Left lobe of liver (tissue), 2 donors: ENCODE measurements at places on chromosomes 7 and 10. TPM values are rescaled to one million over a fixed set of nuclear protein-coding genes. Genes with fewer than 3 reads are reported as not detected.

- no peak for DNase-seq
Measured at GRCh38 chr10:22372298-22372697, 27.0 kb downstream of the SPAG6 start.

DNA sequence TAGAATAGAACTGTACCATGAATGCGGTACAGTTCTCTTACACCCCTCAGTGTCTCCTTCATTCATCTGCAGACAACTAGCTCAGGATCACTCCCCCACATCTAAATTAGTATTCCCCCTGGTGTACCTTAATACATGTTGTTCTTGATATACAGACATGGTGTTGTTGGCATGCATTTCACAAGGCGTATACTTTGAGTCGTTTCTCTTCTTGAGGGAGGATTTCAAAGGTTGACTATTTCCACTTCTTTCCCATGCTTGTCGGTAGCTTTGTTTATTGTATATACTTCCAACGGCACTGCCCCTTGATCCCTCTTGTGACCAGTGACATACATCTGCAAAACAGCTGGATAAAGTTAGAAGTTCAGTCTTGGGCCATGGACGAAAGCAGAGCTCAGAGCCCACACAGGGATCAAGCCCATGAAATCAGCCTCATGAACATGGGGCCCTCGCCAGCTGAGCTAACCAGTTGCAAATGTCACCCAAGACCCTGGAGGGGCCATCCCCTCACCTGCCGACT is 8.6 kb downstream of the CPA4 start:
- DNase-seq, result no peak

GRCh38 chr7:137882261-137882668 is 35.5 kb upstream of the DGKI start:
- no peak for DNase-seq

DNA sequence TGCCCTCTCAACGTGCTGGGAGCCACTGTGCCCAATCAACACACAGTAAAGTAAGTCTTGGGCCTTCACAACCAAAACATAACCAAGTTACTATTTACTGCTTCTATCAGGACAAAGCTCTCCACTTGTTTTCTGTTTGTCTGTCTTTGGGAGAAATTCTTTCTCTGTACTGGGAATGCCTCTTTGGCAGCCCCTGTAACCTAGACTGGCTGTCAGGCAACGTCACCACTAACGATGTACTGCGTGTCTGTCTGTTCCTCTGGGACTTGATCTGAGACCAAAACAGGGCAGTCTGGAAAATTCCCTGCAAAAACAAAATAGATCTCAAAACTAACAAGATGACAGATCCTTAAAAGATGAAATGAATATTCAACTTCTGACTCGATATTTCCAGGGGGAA is 113.0 kb downstream of the SMURF1 start:
- DNase-seq, result no peak

DNA sequence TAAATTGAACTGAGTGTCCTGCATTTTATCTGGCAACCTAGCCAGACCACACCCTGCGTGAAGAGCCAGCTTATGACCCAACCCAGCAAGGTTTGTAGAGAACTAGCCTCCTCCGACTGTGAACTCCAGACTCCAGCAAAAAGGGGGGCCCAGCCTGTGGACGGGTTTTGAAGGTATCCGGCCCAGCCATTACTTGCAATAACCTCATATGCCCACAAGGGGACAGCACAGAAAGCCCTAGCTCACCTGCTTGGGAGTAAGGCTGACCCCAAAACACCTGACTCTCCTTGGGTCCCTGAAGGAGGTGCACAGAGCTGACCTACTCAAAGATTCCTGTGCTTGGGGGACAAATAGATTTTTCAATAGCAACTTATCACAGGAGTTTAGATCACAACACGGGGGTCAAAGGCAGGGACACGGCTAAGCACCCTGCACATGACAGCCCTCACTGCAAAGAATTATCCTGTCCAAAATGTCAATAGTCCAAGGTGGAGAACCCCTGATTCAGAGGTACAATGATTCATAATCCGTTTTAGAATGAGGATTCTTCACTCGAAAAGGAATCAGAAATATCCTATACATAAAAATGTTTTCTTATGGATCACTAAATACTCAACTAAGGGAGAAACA is 4.6 kb downstream of the TRPV6 start:
- DNase-seq, result peak; percentile 45

GRCh38 chr10:24843256-24843655 is 109.2 kb downstream of the PRTFDC1 start:
- DNase-seq, result no peak

DNA sequence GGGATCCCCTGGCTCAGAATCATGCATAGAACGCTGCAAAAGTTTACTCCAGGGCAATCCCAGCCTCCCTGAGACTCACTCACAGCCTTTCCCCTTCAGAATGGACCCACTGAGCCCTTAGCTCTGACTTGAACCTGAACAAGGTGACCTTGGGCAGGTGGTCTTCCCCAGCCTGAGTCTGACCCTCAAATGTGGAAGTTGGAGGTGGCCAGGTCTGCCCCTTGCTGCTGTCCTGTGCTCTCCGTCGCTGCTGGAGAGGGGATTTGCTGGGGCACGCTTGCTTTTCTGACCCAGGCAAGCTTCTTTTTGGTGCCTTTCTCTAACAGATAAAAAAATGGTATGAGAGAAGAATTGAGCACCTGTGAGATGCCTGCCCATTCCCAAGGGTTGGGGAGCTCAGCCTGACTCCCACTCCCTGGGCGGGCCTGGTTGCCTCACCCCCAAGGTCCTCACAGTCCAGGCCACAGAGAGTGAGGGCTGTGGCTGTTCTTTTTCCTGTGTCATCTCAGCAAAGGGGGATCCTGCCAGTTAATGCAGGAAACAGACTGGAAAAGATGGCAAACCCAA is 46.6 kb upstream of the IGFBP3 start:
- no peak for DNase-seq

GRCh38 chr7:21371360-21371759 is 56.5 kb upstream of the SP4 start:
- DNase-seq, result no peak

DNA sequence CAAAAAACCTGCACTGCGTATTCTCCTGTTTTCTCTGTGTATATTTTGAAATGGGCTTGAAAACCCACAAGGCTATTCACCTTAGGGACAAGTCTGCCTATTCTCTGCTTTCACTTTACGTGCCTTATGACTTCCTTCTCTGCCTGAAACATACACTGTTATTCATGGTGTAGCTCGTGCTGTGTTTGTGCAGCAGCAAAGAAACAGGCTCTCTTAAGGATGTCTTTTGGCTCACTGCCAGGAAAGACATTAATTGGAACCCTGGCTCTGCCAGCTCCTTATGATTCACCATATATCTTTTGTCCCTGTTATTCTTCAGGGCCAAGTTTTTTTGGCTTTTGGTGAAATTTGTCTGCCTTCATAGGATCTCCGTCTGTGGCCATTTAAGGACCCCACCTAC is 92.4 kb downstream of the TMEM106B start:
- no peak for DNase-seq

- DNase-seq, result no peak
Measured at GRCh38 chr10:47024046-47024322, 112.8 kb downstream of the PTPN20 start.

DNA sequence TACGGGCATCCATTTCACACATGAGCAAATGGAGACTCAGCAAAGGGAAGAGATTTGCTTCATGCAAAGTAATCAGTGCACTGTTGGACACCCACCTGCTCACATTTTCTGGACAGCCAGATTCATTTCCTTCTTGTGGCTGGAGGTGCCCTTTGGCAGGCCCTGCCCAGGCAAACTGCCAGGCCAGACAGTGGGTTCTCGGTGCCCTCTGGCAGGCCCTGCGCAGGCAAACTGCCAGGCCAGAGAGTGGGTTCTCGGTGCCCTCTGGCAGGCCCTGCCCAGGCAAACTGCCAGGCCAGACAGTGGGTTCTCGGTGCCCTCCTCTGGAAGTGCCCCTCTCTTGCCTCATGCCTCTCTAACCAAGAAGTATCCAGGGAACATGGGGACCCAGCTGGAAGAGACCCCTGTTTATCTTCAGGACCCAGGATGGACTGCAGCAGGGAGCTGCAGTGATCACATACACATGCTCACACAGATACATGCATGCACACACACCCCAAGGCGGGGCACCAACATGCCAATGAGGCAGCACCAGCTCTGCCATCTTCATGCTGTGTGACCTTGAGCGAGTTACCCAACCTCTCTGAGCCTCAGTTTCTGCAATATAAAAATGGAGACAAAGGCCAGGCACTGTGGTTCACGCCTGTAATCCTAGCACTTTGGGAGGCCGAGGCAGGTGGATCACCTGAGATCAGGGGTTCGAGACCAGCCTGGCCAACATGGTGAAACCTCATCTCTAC is 67.1 kb downstream of the OAT start:
- DNase-seq, result peak; percentile 70

DNA sequence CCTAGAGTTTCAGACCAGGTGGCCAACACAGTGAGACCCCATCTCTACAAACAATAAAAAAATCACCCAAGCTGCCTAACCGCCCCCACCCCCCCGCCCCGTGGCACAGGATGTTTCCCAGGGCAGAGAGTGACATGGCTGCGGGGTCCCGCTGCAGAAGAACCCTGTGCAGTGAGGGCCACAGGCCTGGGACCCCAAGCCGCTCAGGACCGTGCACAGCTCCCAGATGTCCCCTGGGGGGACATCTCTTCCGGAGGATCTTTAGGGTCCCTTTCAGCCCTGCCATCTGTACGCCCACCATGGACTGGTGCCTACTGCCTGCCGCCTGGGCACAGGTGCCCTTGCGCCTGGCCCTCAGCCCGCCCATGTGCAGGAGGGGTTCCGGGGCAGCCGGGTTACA is 373.6 kb downstream of the DNAJB6 start:
- DNase-seq, result no peak

GRCh38 chr7:7219216-7219615 is 36.9 kb downstream of the C1GALT1 start:
- DNase-seq, result no peak

- DNase-seq, result no peak
Measured at GRCh38 chr7:43077732-43078391, 34.6 kb upstream of the HECW1 start.

DNA sequence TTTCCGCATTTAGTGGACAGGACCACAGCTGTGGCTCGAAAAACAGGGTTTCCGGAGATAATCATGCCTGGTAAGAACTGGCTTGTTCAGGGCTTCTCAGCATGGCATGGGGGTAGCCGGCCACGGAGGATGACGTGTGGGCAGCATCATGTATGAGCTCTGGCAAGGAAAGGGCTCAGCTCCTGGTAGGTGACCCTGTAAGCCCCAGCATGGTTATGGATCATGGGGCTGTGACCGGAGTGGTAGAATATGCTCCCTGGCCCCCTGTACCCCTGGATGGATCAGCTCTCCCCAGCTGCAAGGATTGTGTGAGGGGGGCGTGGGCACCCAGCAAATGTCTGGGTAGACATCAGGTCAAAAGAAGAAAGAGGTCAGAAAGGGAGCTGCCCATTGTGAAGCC is 113.5 kb downstream of the DOCK1 start:
- DNase-seq, result peak; percentile 37

DNA sequence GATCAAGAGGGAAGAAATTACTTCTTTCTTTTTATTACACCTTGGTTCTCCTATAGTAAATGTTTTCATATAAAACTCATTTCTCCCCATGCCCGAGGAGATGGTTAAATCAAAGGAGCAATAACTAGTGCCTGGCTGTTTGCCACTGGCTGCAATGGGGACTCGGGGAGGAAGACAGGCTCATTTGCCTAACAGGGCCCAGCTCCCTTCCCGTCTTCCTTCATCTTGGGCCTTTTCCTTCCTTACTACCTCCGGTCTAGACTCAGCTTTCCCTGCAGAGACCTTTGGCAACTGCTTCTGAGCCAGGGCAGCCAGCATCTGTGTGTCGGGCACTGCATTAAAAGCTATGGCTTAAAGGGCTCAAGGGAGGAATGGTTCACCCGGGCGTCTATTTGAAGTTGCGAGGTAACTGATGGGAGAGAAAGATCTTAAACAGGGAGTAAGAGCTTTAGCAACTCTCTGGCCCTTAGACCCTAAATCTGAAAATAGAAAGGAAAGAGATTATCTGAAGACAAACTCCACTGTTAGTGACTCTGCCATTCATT is 63.5 kb downstream of the CALD1 start:
- no peak for DNase-seq

GRCh38 chr7:118758582-118758981 is 534.1 kb downstream of the ANKRD7 start:
- no peak for DNase-seq

GRCh38 chr10:79926037-79926436 is 22.9 kb downstream of the SFTPD start:
- no peak for DNase-seq

DNA sequence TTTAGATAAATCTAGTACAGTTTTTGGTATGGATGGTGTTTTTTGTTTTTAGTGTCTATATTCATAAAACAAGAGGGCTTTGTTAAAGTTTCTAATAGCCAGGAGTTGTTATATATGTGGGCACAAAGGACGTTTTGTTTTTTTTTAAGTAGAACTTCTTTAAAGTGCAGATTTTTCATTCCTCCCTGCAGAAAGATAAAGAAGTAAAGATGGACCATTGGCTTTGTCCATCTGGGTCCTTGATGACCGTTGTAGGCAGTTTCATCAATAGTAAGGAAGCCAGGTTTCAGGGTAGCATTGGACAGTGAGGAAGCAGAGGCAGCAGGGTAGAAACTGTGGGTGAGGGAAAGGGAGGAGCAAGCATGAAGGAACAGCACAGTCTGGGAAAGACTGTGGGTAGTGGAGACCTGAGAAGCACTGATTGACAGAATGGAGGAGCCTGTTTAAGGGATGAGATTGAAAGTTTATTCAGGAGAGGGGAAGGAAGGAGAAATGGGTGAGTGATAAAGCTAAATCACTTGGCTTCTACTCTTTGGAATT is 5.3 kb downstream of the CALU start:
- no peak for DNase-seq

- DNase-seq, result no peak
Measured at GRCh38 chr7:14868937-14869336, 33.6 kb downstream of the DGKB start.

DNA sequence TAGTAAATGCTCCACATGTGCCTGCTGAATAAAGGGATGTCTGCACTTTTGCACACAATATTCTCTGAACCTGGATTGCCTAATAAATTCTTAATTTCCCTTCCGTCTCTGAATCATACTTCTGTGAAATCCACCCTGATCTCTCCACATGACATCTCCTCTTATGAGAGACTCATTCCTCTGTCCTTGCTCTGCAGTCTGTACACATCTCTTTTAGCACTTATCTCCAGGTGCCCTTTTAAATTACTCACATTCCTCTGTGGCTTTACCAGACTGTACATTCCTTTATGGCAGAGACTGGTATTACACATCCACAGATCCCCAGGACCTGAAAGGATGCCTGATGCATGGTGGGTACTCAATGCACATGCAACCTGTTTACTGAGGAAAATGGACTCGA is 527.6 kb downstream of the PHTF2 start:
- DNase-seq, result no peak

Gene GPR15LG
- total RNA-seq, result 0.20 TPM

Gene ARMC10
- 15.8 TPM for total RNA-seq

Gene TBXAS1
- 6.6 TPM for total RNA-seq

Gene EVX1
- not detected for total RNA-seq

Gene BTBD16
- total RNA-seq, result 1.5 TPM

Gene SMKR1
- total RNA-seq, result not detected

Gene PNLIPRP1
- 2.5 TPM for total RNA-seq

Gene VSTM4
- total RNA-seq, result 2.7 TPM

Gene BPGM
- total RNA-seq, result 5.9 TPM
